ENCODE measurements at places on chromosomes 1 and 21.

- DNase-seq, result no peak
Measured at GRCh38 chr1:239805851-239806772, 285.6 kb upstream of the FMN2 start.

DNA sequence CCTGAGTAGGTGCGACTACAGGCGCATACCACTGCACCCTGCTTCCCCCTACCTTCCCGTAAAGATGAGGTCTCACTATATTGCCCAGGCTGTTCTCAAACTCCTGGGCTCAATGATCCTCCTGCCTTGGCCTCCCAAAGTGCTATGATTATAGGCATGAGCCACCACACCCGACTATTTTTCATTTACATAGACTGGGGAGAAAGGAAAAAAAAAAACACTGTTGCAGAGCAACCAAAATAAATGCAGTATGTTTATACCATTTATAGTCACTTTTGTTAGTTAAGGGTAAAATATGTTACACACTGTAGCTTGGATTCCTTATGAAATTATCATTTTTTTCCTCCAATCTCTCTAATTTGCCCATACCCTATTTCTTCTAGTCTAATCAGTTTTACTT is 35.2 kb upstream of the RGS8 start:
- no peak for DNase-seq

DNA sequence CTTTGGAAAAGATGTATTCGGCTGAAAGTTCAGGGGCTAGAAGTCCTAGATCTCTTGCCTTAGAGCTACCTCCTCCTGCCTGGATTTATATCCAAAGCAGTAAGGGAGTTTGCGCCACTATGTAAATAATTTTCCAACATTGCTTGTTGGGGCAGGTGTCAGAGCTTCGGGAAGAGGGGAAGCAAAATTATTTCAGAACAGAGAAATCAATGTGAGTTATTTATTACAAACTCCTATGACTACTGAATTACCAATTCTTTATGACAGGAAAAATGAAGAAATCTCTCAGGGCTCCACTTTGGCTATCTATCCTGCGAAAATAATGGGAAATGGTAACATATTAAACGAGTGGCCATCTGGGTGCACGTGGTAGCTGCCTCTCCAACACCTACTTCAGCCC is at the start of gene CRP:
CRP (minus strand) TSS at position 61 of the 400 bp plus-strand sequence. CDS start 104 bp downstream, outside the sequence.
- no peak for DNase-seq

- no peak for DNase-seq
Measured at GRCh38 chr1:173995475-173995874, 26.7 kb downstream of the RC3H1 start.

DNA sequence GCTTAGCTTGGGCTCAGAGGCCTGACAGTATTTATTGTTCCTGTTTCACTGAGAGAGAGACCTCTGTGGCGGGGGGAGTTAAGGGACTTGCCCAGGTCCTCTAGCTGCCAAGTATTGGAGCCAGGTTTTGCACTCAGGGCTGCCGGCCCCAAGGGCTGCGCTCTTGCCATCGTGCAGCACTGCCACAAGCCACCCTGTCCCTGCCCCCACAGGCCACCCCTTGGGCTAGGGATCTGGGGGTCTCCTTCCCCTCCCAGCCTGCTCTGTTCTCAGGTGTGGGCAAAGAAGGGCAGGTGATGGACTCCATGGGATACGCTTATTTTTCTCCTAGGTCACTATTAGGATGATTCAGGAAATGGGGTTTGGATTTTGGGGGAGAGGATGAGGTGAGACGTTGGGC is 8.7 kb downstream of the KIAA1614 start:
- no peak for DNase-seq

DNA sequence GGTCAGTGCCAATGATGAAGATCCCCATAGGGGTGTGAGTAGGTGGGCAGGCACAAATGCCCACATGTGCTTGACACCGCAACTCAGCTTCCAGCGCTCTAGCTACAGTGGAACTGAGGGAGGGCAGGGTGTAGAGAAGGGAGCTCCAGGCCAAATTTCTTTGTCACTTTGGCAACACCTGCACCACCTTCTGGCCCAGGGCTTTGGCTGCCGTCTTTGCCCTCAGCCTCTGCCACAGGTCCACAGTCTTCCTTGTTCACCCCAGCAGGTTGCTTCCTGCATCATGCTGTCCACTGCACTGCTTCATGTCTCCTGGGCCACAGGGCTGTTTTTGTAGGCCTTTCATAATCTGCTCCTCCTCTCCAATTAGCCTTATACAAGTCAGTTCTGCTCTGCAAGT is 20.4 kb upstream of the FMOD start:
- no peak for DNase-seq

DNA sequence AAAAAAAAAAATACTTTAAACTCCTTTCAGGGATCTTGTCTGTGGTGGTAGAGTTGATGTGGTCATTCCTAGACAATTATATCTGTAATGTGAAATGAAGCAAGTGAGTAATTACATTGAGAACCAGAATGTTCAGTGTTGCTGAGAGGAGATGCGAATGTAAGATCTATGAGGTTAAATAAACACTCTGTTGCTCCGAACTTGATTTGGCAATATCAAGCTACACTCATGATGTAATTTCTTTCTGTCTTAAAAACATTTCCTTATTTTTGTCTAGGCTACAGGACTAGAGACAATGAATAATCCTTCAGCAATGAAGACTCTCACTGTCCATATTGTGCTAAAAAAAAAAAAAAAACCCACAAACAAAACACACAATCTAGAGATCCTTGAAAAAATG is 63.1 kb upstream of the IGSF5 start:
- no peak for DNase-seq

GRCh38 chr1:156445789-156446263 is 54.7 kb downstream of the MEF2D start:
- DNase-seq, result peak; percentile 97

DNA sequence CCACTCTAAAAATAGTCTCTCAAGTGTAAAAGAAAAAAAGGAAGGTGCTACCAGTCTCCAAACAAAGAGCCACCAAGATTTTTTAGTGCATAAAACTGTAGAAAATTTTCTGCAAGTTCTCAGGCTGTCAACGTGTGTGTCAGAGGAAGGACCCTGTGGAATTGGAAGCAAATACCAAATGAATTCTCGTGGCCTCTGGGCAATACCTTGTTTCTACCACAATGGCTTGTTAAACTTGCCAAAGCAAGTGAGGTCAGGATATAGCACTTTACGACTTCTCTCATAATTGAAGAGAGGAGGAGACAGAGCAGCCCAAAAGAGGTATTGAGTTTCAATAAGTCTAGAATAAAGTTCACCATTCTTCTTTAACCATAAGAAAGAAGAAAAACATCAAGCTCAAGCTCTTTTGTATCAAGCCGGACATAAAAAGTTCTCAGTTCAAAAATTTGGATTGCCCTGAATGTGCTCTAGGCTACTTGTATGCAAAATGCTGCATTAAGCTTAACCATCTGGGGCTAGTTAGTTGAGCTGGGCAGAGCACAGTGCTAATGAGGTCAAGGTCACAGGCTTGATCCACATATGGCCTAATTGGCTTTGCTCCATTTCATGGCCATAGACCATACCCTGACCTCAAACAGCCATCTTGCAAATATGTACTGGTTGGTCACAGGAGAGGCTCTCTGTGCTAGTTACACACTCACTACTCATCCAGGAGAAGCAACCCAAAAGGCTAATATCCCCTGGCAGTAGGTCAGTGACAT is 60.5 kb downstream of the TBX15 start:
- no peak for DNase-seq

DNA sequence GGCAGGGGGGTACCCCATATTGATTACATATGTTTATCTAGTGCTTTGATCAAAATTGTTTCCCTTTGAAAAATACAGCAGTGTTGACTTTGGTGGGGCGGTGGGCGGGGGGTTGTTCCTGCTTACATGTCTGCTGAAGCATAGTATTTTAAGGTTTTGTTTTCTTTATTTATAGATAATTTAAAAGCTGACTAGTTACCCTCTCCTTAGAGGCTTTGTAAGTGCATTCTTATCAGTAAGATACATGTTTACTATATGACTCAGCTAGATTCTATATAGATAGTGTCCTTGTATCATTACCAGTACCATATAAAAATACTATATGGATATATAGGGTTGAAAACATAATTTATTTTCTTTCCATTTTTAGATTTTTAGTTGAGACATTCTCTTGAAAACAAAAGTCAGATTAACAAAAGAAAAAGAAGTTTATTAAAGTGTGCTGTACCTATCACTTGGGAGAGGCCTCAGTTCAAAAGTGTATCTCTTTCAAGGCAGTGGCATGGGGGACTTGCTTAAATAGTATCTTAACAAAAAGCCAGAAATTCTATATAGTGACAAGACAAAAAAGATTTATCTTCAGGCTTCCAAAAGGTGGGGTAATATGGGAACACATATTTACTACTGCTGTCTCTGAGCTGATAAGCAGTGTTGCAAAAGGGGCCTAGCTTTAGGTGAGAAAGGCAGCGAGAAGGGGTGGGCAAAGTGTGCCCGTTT is 79.0 kb downstream of the HS2ST1 start:
- no peak for DNase-seq

DNA sequence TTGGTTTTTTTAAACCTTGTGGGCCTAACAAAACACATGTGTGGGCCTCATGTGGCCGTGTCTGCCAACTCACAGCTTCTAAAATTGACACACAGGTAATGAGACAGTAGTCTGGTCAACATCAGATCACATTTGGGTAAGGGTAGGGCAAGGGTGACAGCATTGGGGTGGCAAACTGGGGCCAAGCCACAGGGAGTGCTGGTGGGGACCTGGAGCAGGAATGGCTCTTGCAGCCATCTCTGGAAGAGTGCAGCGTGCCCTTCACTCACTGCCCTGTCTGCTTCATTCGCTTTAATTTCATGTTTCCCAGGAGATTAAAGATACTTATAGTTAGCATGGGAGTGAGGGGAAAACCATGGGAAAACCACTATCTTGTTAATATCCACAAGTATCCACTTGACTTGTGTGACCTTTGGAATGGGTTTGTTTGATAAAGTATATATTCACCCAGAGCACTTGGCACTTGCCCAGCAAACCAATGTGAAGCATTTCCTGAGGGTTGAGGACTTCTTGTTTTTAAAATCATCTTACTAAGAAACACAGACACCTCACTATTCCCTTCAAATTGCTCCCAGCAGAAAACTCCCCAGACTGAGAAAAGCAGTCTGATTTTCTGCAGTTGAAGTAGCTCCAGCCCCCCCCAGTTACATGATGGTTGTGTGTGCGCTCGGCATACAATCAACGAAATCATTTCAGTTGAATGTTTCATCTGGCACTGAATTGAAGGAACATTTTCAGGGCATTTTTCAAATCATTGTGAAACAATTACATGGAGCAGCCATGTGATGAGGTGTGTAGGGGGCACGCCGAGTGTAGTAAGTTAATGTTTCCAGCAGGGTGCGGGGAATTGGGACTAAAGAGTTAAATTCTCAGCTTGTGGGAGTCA is 175.7 kb downstream of the VPS13D start:
- DNase-seq, result no peak

GRCh38 chr1:207946756-207947155 is 35.8 kb upstream of the CD34 start:
- DNase-seq, result no peak

- no peak for DNase-seq
Measured at GRCh38 chr1:109849655-109850054, 61.0 kb upstream of the CSF1 start.

GRCh38 chr1:226154593-226154992 is 31.9 kb downstream of the ACBD3 start:
- DNase-seq, result no peak

DNA sequence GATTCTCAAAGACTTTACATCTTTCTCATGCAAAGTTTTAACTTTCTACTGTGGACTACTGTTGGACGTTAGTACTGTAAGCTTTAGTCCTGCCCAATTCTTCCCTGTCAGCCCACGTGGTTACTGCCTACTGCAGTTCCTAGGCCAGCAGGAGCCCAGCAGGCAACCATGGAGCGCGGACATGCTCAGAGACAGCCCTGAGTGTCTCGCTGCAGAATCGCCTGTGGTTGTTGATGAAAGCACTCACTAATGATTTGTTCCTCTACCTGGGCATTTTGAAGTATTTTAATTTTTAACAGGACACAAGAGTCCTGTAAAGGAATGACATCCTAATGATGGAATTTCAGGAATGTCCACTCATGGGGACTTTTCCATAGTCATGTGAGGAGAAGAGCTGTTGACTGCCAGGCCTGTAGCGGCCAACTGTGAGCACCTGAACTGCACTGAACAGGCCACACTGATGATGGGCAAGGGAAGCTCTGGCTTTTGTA is 44.1 kb downstream of the PGBD5 start:
- DNase-seq, result no peak

GRCh38 chr21:32389337-32390015 is 3.3 kb downstream of the URB1 start:
- DNase-seq, result no peak

DNA sequence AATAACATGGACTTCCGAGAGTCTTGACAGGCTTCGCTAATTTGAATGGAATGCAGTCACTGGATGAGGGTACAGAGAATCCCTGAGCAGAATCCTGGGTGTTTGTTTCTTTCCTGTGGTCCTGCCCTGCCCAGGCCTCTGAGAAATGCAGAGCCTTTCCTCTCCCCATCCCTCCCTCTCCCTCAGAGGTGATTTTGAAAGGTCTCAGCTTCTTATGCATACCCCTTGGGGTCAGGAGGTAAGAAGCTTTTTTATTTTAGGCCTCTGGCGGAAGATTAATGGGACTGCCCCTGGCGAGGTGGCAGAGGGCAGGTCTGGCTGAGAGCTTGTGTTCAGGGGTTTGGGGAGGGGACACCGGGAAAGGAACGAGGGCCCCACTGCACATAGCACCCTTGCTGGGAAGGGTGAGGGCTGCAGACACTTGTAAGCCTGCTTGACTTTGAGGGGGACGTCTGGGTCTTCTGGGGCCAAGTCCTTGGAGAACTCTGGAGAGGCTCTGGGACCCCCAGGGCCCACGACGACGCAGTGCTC is 116.5 kb upstream of the SLC45A1 start:
- DNase-seq, result no peak

DNA sequence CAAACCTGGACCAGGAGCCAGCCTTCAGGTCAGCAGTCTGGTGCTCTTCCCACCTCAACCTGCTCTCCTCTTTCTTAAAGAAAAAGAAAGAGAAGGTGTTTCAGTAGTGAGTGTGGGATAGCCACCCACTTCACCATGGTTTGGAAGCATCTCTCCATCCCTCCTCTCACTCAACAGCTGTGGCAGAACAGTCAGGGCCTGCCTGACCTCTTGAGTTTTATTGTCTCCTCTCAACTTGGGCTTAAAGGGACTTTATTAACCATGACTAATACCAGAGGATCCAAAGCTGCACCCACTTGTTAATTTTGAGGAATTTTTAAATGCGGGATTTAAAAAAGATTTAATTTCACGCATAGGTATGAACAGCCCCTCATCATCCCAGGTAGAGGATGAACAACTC is 570 bp upstream of the VASH2 start:
- no peak for DNase-seq

DNA sequence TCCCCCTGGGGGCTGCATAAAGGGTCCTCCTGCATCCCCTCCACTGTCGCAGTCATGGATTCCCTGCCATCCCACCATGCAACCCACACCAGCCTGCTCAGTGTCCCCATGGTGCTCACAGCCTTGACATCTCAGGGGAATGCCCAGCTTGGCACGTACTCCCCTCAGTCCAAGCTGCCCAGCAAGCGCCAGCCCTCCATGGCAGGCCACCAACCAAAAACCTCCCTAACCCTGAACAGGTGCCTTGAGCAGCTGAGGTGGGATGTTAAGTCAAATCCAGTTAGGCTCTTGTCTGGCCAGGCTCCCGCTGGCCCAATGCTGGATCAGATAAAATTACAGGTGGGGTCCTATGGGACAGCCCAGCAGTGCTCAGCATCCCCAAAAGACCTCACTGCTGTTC is 341 bp downstream of the VTCN1 start:
- no peak for DNase-seq

All from NCI-H1694 treated with DMSO at 0.1 percent for 48 hours (cell line).